GM13976 (cell line): ENCODE measurements at places on chromosomes 13 and 19.

DNA sequence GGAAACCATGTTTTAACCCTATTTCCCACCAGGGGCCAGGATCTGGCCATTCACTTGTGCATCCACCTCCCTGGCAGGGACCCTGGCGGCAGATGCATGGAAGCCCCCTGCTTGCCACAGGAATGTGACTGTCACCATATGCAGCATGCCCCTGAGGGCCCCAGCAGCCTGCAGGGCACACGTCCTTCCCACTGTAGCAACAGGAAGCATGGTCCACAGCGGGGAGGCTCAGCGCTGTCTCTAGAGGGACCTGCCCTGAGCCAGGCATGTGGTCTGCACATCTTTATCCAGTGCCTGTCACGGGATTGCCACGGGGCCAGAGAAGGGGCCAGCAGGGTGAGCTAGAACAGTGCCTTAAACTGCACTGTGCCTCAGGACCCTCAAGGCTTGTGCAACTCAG, 34.9 kb upstream of the MCF2L start:
- DNase-seq = no peak

DNA sequence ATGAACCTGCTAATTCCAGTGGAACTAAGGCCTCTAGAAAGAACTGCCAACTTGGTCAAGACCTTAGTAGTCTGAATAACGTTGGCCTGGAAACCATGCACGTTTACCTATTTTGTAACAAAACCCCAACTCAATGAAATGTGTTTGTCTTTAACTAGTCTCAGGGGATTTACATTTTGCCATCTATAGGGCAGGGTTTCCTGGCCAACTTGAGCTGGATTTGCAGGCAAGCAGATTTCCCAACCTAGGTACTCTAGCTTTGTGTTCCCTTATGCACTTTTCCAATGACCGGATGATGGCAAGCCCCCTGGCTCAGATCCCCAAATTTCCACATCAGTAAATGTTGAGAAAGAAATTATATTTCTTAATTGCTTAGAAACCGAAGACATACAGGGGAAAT, 114.5 kb downstream of the IRS2 start:
- DNase-seq = no peak

- DNase-seq = no peak
Measured at GRCh38 chr13:91240341-91240740, 107.1 kb upstream of the MIR17HG start.

DNA sequence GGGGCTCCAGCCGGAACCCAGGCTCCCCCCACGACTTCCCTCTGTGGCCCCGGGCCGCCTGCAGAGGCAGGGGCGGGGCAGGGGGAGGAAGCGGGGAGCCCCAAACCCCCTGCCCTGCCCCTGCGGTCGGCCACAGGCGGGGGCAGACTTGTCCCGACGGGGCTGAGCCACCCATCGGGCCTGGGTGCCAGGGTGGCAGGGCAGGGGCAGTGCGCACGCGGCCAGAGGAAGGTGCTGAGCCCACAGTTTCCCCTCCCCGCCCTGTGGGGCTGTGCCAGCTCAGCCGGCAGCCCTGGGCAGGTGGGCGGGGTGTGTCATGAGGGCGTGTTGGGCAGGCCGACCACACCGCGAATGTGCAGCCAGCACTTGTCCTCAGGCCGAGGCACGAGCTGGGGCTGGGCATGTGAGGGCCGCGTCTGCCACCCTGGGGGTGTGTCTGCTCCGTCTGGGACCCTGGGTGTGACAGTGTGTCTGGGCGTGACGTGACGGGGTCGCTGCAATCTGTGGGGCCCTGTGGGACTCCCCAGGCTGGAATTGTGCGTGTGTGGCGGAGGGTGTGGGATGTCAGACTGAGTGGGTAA, 17.7 kb downstream of the CCDC97 start:
- peak; percentile 89 for DNase-seq

- no peak for DNase-seq
Measured at GRCh38 chr19:18001777-18002345, 6.1 kb upstream of the ARRDC2 start.

DNA sequence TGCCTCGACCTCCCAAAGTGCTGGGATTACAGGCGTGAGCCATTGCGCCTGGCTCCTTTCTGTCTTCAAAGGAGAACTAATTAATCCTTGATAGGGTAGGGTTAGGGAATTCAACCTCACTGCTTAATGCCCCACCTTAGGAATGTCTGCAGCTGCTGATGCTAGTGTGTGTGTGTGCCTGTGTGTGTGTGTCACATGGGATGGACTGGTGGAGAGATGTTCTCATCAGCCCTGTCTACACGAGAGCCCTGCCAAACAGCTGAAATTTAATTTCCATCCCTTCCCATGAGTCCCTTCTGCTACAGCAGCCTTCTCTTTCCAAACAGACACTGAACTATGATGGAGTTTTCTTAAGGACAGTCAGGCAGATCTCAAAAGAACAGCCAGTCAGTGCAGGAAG, 46.5 kb upstream of the CLDN10 start:
- DNase-seq = no peak

DNA sequence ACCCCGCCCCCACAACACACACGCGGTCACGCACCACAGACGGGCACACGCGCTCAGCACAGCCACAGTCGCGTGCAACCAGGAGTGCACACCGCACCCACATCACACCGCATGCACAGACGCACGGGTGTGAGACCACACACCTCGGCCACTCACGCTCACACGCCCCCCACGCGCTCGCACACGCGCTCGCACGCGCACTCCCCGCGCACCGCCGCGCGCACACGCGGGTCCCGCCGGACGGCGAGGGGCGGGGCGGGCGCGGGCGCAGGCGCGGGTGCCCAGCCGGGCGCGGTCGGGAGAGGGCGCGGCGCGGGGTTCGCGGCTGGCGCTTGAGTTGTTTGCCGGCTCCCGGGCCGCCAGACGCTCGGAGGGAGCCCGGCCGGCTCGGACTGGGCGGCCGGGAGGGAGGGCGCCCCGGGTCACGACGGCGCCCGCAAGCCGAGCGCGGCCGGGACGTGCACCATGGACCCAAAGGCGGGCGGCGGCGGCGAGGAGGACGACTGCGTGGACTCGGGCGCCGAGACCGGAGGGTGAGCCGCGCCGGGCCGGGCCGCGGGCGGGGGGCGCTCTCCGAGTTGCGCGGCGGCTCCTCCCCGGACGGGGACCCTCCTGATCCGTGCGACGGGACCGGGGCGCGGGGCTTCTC, at the start of gene FAM124A:
Gene FAM124A, plus strand, starts transcription at position 362 of the 649 bp plus-strand sequence. Its CDS starts 104 bp downstream, at position 466.
- DNase-seq = peak; percentile 75

- peak; percentile 21 for DNase-seq
Measured at GRCh38 chr13:23433171-23434153, at the start of gene SACS. TSS of gene SACS (minus strand) at chr13:23433702. CDS start at chr13:23411239, 22,463 bp downstream.

DNA sequence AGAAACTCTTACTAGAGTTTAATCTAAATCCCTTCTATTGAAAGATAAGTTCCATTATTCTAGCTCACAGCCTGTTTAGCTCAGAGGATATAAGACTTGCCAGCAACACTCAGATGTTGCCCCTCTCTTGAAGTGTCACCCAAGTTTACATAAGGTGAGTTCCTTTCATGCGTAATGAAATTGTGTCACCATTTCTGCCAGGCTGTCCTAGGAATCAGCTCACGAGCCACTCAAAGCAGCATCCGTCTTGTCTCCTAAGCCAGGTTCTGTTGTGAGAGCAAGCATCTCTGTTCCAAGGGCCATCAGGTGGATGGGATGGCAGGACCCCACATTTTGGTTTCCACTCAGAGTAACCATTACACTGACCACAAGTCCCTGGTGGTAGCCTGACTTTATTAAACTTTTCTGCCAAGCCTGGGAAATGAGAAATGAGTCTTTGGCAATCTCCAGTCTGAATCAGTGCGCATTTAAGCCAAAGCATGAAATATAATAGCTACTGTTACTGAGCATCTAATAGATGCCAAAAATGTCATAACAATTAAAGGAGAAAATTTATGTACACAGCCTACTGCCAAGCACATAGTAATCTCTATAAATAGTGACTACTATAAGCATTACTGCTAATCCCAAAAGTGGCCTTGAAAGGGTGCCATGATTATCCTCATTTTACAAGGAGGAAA, 179.6 kb upstream of the MIR17HG start:
- no peak for DNase-seq

- no peak for DNase-seq
Measured at GRCh38 chr13:23381866-23382265, 51.6 kb downstream of the SACS start.
